NCI-H69 (cell line): ENCODE measurements at places on chromosomes 11 and 22.

- no peak for DNase-seq
These were observed 33.8 kb upstream of the NUP50 start for GRCh38 chr22:45129703-45130524.

- peak; percentile 27 for DNase-seq
These were observed 207.9 kb downstream of the SOX6 start for GRCh38 chr11:16148301-16148931.

- no peak for DNase-seq
These were observed 81.2 kb downstream of the OR5AK2 start for GRCh38 chr11:57069942-57070341.

DNA sequence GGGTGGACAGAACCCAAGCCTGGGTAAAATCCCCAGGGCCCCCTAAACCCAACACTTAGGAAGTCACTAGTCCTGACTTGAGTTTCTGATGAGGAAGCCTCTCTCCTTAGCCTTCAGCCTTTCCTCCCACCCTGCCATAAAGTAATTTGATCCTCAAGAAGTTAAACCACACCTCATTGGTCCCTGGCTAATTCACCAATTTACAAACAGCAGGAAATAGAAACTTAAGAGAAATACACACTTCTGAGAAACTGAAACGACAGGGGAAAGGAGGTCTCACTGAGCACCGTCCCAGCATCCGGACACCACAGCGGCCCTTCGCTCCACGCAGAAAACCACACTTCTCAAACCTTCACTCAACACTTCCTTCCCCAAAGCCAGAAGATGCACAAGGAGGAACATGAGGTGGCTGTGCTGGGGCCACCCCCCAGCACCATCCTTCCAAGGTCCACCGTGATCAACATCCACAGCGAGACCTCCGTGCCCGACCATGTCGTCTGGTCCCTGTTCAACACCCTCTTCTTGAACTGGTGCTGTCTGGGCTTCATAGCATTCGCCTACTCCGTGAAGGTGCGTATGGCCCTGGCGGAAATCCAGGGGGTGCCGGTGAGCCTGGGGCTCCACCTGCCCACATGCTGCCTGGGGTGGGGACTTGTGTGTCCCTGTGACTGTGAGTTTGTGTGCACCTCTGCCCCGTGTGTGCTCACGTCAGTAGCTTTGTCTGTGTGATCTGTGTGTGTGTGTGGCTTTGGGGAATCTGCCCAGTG, at the start of gene IFITM1:
IFITM1 (plus strand) TSS at position 254 of the 767 bp plus-strand sequence; CDS start at position 385, 131 bp downstream.
- no peak for DNase-seq

DNA sequence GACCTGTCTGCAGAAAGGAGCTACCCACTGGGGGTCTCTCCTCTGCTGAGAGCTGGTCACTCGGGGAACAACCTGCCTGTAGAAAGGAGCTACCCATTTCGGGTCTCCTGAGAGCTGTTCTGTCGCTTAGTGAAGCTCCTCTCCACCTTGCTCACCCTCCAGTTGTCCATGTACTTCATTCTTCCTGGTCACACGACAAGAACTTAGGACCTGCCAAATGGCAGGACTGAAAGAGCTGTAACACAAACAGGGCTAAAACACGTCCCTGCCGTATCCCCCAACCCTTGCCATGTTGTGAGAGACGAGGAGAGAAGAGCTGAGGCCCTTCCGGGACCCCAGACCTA, 24.1 kb upstream of the RNASEH2C start:
- no peak for DNase-seq
